ENCODE measurements at places on chromosomes 7 and 10.

GRCh38 chr7:116897661-116898060, 35.3 kb downstream of the CAPZA2 start:
- DNase-seq = no peak

DNA sequence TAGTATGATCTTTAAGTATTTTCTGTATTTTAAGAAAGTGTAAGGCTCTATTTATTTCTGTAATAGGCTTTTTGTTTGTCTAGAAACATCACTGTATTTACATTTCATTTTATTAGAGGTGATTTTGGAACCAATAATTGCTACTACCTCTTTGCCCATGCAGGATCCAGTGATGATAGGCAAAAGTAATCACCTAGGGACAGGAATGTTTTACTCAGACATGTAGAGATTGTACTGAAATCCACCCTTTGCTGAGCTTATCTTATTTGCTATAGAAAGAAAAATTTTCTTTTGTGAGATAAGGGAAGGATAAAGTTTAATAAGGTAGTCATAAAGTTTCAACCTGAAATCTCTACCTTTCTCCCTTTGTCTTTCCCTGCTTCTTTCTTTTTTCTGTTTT, 73.5 kb downstream of the MKLN1 start:
- DNase-seq = no peak

DNA sequence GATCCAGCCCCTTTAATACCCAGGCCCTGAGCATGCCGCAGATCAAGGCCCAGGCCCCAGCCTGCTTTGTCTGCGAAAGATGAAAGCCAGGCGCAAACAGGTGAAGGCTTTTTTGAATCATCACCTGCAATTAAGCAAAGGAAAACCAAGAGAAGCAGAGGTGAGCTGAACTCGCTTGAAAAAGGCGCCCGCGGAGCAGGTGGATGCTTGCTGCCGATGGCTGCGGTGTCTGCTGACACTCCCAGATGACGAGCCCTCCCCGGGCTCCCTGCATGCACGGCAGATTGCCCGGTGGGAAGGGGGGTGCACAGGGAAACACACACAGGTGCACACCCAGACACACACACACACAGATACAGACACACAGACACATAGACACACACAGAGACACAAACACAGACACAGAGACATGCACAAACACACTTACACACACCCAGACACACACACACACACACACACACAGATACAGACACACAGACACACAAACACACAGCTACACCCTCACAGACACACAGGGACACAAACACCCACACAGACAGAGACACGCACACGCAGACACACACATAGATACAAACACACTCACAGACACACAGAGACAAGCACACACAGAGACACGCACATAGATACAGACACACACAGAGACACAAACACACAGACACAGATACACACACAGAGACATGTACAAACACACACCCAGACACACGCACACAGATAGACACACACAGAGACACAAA, 142.6 kb upstream of the RNF32 start:
- DNase-seq = no peak

DNA sequence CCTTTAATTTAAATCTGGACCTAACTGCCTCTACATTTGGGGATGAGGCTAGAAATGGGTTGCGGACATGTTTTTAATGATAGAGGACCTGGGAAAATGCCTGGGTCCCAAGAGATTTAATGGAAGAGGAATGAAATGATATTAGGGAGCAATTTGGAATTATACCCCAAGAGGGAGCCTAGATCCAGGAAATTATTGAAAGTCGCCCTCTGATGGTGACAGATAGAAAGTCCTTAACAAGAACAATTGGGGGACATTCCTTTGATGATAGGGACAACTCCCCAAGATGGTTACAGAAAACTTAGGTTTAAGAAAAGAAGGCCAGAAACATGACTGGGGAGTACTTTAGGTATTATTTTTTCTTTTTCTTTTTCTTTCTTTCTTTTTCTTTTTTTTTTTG, 9.5 kb upstream of the TSGA13 start:
- no peak for DNase-seq

DNA sequence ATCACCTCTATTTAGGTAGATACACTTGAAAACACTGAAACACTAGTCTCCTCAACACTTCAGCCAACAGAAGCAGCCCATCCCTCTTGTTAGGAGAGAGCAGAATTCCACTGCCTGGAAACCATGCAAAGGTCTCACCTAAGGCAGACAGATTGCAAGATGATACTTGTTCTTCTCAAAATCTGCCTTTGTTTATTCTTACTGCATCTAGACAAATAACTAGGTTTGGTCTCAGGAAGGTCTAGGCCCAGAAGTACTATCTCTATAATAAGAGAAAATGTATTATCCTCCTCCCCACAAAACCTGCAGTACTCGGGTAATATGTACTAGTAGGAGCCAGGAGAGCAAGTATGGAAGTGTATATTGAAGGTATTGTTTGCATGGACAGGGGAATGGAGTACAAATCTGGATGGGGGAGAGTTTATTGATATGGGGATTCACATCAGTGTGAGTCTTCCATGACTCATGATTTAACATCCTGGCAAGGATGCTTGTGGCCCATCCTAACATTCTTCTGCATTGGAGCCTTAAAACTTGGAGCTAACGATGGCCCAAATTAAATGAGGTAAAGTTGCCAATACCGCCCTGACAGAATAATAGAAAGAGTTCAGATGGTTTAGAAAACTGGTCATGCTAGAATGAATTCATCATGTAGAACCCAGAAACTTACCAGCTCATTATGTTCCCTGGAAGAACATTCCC, 109.2 kb downstream of the EPC1 start:
- DNase-seq = no peak

DNA sequence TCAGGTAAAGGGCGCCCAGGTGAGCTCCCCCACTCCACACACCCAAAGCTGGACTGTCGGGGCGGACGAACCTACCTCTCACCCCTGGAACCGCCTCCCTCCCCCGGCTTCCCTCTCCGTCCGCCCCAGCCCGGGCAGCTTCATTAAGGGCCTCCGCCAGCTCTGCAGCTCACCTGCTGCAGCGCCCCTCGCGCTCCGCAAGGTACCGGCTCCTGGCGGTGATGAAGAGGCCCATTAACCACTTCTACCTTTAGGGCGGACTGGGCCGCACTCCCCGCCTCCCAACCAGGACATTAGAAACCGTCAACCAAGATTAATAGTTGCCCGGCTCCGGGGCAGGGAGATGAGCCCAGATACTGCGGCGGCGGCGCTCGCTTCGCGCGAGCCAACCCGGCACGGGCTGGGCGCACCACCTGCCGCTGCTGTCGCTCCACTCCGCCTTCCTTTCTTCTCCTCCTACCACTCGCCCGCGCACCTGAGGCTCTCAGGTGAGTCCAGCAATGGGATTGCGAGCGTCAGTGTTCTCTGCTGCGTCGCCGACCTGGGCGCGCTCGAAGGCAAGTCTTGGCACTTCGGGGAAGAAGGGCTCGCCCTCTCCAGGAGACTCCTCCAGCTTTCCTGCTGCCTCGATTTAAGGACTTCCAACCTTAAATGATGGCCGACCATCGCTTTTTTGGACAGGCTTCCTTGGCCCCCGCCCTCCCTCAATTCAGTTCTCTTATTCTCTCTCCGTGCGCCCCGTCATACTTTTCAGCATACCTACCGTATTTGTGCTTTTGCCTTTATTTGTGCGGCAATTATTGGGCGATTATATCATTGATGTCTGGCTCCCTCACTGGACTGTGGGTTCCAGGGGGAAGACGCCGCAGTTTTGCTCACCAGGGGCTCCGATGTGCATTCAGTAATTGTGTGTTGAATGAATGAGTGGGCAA, 13.6 kb upstream of the KAZALD1 start:
- no peak for DNase-seq

GRCh38 chr7:30032310-30033125, 4.3 kb downstream of the PLEKHA8 start:
- no peak for DNase-seq

- no peak for DNase-seq
Observed at GRCh38 chr10:43028143-43028542, 48.7 kb upstream of the RET start.

- DNase-seq = no peak
Observed at GRCh38 chr7:35019179-35019729, 18.0 kb downstream of the DPY19L1 start.

GRCh38 chr10:101848408-101848807, 4.8 kb upstream of the KCNIP2 start:
- DNase-seq = no peak

GRCh38 chr10:110239892-110240291, 32.5 kb downstream of the MXI1 start:
- DNase-seq = no peak

DNA sequence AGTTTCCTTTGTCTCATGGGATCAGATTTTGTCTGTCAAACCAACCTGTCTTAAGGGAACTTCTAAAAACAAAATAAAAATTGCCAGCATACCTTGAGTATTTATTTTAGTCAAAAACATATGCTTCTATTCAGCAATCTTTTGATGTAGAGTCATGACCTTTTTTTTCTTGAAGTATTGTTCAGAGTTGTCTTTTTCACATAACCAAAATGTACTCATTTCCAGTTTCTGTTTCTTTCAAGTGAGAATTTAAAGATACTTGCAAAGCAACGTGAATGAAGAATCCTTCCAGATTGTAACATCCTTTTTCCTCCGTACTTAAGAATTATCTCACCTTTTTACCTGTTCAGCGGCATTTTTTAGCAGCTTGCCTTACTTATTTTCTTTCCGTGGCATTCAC, 37.8 kb downstream of the GNAI1 start:
- DNase-seq = no peak

GRCh38 chr10:101110856-101111523, 20.1 kb upstream of the TLX1 start:
- DNase-seq = no peak

GRCh38 chr7:131330299-131330698, 2.6 kb downstream of the MKLN1 start:
- DNase-seq = no peak

DNA sequence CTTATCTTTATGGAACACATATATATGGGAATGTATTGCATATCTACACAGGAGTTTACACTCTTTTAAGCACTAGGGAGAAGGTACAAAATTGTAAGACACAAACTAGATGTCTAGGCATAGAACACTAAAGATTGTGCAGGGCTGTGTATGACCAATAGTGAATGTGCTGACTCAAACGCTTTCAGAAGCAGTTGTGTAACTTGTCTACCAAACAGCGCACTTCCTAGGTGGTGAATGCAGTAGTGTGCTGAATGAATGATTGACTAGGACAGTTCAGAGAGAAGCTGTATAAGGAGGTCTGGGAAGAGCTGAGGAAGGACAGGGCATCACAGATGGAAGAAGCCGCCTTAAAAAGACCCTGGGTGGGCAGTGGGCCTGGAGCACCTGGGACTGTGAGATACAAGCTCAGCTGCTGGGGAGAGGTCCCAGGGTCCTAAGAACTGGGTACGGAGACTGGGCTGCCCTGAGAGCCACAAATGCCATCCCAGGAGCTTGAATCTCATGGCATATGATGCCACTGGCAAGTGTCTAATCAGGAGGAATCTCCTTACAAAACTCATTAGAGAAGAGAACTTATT, 14.2 kb downstream of the CLRN3 start:
- DNase-seq = no peak

- no peak for DNase-seq
Observed at GRCh38 chr7:103301441-103301840, 4.2 kb downstream of the PMPCB start.

GRCh38 chr10:52216852-52217251, 97.2 kb upstream of the DKK1 start:
- DNase-seq = no peak

- no peak for DNase-seq
Observed at GRCh38 chr10:96299383-96299782, 4.9 kb upstream of the DNTT start.

DNA sequence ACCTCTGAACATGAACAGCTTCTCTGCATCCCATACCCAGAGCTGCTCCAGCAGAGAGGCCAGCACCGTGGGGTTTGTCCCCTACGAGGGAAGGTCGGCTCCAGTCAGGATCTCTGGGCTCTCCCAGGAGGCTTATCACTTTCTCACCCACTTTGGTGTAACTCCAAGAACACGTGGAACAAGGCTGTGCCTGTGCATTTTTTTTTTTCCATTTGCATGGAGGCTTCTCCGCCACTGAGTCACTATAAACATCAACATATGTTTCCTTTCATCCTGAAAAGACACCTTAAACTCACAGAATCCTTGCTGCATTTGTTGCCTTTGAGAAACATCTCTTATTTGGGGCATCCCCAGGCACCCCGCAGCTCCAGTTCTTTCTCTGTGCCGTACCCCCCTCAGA, 29.4 kb upstream of the ECHDC3 start:
- no peak for DNase-seq

DNA sequence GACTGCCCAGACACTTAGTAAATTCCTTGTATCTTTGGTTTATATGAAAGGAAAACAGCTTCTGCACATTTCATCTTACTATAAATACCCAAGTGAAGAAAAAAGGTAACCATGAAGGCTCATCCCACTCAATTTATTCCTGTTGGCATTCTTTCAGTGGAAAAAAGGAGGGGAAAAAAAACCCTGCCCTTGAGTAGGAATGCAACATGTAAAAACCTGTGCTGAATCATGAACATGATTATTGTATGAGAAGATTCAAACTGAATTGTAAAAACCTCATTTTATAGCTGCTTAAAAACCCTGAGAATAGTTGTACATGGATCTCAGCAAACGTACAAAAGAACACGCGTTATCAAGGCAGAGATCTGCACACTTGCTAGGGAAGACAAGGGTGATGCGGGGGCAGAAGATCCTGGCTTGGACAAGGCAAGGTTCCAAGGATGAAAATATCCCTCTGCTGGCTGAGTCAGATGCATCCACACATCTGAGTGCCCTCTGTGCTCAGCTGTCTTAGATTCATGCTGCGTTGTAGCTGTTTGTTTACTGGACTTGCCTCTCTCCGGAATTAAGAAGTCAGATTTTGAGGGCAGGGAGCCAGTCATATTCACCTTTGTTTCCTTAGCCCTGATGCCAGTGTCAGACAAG, 658.2 kb downstream of the PARD3 start:
- no peak for DNase-seq

DNA sequence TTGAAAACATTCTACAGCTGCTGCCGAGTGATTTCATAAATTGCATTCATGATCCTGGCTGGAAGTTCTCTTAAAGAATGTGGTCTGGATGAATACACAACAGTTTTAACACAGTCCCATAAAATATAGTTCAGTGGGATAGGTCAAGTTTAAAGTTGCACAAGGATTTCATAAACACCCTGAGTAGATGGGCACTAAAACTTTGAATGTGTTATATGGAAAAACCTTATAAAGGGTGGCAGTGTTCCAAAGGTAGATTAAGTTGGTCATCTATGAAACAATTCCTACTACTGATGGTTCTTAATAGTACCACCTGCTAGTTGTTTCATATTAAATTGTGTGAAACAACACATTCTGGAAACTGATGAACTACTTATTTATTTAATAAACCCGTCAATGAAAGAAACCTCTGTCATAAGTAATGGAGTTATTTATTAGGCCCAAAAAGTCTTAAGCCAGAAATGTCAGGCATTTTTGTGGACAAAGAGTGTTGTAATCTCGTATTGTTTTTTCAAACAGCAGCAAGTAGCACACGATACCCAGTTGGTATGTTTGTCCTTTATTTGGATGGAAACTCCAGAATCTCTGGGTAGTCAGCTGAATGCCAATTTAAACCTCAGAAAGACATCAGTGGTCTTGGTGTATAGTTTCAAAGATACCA, 14.3 kb upstream of the RPA3 start:
- no peak for DNase-seq

Data from stimulated activated CD4-positive, alpha-beta T cell treated with anti-CD3 and anti-CD28 coated beads, Interleukin-15, amount 100 ng/mL, for 1 hour (primary cell).